ENCODE measurements at places on chromosomes 1 and 21. TPM values are rescaled to one million over a fixed set of nuclear protein-coding genes. Genes with fewer than 3 reads are reported as not detected.

The IVL gene
- not detected for total RNA-seq

The DTL gene
- total RNA-seq: 43.2 TPM

The CLCA4 gene
- not detected for total RNA-seq

The SLC5A3 gene
- total RNA-seq: 36.1 TPM

The FHAD1 gene
- 0.42 TPM for total RNA-seq

The TMEM51 gene
- total RNA-seq: not detected

Data from natural killer cell treated with Interleukin-12 subunit alpha and Interleukin-12 subunit beta and Interleukin-15 and Interleukin-18, amount 100 ng/mL, for 72 hours (primary cell).